PC-9 (cell line): ENCODE measurements at places on chromosomes 2 and 18.

- no peak for DNase-seq
Measured at GRCh38 chr2:152924722-152925121, 206.3 kb downstream of the ARL6IP6 start.

DNA sequence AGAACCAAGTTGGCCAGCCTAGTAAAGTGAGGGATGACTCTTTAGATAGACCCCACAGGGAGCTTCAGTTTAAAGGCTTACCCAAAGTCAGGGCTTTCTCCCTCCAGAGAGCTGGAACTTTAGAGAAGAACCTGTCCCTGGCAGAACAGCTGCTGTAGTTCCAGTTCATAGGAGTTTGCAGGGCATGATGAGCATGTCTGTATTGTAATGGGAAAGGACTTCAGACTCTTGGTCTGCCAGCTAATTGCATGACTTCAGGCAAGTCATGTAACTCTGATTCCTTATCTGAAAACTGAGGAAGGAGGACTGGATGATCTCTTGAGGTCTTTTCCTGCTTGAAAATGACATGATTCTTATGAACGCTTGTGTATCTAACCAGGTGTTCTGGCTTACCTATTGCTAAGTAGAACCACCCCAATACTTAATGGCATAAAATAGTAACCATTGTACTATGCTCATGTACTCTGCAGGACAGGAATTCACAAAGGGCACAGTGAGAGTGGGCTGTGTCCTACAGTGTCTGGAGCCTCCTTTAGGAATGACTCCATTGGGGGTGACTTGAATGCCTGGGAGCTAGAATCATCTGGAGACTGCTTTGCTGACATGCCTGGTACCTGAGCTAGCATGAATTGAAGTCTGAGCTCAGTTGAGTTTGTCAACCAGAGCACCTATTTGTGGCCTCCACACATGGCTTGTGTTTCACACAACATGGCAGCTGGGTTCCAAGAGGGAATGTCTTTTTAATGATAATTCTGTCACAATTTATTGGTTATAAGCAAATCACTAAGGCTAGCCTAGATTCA lies 18.9 kb downstream of the SP5 start:
- no peak for DNase-seq

DNA sequence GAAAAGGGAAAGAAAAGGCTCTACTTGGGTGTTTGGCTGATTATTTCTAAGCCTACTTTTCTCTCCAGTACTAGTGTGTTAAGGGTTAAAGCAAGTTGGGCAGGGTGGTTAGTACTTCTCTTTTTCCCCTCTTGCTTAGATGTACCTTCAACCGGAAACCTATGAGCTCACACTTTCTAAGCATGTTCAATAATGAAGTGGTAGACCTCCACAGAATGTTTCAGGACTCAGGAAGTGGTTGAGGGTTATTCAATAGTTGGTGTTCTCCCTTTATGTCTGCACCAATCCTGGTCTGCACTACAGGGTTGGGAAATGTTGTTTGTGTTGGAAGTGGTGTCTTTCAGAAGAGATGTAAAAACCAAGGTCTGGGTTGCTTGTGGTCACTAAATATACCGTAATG lies 137.1 kb downstream of the ZEB2 start:
- no peak for DNase-seq

DNA sequence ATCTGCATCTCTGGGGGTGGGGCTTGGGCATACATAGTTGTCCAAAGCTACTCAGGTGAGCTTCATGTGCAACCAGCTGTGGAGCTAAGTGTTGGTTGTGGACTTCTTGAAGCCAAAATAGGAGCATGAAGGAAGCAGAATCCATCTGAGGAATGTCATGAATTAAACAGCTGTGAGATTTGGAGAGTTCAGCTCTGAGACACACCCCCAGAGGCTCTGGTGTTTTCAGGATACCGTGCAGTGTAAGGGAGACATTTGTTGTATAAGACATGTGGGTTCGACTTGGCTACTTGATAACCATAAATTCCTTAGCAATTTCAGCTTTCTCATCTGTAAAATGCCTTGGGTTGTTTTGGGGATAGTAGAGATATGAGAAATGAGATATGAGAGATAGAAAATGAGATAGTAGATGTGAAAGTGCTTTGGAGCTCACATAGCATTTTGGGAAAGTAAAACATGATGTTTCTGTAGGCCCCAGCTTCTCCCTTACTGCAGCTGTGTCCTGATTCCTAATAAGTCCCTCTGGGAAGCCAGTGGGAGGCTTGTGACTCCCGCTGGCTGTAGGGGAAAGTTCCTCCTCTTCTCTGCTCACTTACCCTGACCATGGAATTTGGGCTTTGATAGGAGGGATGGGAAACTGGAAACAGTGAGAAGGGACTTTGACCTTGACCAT lies 50.0 kb downstream of the DPYSL5 start:
- DNase-seq = no peak

DNA sequence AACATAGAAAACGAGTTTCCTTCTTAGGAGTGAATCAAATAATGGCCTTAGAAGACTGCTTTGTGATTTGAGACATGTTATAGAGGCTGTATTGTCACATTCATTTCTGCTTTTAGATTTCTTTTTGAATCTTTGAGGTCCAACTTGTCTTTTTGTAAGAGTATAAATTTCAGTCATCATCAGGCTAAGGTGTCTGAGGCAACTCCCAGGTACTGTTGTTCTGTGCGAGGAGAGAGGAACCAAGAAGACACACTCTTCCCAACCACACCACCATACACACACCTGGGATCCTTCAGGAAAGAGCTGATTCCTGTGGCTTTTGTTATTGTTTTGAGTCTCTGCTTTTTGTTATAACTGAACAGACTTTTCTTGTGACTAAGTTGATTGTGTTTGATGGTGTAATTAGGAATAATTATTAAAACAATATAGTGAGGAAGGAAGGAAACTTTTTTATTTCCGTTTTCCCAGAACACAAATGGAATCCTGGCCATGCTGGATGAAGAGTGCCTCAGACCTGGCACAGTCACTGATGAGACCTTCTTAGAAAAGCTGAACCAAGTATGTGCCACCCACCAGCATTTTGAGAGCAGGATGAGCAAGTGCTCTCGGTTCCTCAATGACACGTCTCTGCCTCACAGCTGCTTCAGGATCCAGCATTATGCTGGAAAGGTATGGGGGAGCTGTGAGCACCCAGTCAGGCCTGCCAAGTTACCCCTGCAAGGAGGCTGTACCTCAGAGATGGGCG lies 140.4 kb downstream of the MYO1B start:
- DNase-seq = no peak
